ENCODE measurements at places on chromosomes 4 and X.

GRCh38 chr4:48944756-48945241, 38.2 kb upstream of the OCIAD2 start:
- DNase-seq = no peak

DNA sequence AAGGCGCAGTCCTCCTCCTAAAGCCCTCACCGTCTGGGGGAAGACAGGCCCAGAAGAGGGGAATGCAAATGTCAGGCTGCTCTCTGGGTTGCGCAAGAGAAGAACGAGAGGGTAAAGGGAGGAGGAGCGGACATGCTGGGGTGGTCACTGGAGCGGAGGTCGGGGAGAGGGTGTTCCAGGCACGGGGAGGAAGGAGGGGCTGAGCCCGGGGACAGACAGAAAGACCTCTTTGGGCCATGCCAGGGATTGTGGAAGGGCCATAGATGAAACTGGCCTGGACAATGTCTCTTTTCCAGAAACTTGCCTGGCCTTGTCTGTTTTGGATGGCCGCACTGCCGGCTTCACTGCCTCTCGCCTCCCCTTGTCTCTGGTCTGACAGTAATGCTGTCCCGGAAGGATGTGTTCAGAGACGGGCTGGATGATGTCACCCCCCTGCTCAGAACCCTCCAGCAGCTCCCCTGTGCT, 121.0 kb downstream of the SORCS2 start:
- DNase-seq = no peak

DNA sequence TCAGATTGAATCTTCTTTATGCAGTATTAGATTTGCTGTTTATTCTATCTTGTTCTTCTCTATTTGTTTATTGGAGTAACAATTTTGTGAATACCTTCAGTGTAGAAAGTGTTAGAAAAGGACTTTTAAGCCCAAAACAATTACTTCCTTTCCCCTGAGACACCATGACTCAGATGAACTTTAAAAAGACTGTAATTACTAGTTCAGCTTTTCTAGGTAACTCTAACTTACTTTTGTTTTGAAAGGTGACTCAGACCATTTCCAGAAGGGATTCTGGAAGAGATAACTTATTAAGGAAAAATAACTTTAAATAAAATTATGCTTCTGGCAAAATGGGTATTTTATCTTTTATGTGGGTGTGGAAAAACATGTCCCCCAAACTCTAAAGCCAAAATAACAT, 561.5 kb upstream of the PCDH10 start:
- DNase-seq = no peak

- no peak for DNase-seq
Observed at GRCh38 chr4:21864686-21865085, 83.9 kb downstream of the KCNIP4 start.

- DNase-seq = no peak
Observed at GRCh38 chr4:139977838-139978609, 176.0 kb downstream of the MAML3 start.

- DNase-seq = no peak
Observed at GRCh38 chr4:53480909-53481308, 103.5 kb downstream of the FIP1L1 start.

GRCh38 chr4:39025552-39026085, 6.6 kb downstream of the TMEM156 start:
- DNase-seq = no peak

DNA sequence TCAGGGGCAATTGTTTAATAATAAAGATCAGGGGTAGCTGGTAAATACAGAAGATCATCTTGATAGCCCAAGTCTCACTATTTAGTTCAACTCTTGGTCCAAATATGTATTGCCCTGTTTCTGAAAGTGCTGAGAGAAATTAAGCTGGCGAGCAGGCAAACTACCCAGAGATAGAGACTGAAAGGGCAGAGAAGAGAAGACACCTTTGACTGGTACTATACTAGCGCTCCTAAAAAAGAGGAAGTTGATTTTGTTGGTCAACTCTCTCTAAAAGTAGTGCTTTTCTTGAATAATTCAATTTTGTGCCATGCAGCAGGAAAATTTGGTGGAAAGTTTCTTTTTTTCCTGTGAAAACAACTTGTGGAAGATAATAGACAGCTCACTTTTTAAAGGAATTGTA, 64.0 kb downstream of the IGSF1 start:
- no peak for DNase-seq

GRCh38 chr4:185205697-185206342, 2.0 kb upstream of the CFAP97 start:
- DNase-seq = no peak

GRCh38 chr4:17511509-17511949, 361 bp downstream of the QDPR start:
- peak; percentile 17 for DNase-seq

DNA sequence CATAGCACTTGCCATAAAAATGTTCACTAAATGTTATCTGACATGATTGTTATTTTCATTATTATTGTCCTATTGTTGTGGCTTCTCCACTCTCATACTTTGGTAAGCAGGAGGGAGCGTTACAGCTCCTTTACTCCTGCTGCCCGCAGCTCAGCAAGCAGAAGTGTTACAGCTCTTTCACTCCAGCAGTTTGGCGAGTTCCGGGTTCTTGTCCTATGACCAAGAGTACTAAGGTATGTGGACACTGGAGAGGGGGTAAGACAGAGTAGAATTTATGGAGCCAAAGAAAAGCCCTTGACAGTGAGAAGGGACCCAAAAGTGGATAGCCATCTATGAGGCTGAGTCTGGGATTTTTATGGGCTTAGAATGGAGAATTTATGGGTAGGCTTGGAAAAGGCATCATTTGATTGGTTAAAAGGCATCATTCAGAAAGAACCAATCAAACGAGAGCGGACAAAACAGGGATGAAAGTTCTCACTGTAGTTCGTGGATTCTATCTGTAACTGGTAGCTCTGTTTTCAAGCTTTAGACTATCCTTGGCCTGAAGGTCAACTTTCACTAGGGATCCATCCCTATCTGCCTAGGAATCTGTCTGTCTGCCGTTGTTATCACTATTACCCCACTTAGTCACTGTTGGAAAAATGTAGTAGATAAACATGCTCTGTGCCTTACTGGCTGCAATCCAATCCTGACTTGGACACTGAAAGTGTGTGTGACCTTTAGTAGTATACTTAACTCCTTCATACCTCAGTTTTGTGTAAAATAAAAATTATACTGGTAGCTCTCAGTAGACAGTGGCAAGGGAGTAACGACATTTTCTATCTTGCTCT, 545.6 kb upstream of the LCORL start:
- DNase-seq = no peak

DNA sequence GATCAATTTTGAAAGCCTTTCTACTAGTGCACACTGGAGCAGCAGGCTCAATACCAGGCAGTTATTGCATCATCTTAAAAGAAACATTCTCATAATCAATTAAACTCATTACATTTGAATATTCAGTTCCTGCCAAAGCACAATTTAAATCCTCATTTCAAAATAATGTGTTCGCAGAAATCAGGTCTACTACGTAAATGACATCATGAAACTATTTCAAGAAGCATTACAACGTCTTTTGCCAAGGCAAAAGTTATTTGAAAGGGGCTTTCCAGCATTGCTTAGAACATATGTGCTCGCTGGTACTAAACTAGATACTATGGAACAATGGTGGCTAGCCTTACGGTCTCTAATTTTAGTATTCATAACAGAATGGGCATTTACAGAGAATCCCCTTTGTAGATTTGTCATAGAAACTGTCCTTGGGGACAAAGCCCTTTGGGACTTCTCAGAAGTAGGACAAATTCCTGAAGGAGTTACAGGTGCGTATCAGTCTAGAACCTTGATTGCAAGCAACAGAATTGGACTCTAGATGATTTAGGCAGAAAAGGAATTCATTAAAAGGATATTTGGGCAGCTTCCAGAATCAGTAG, 27.6 kb upstream of the HUWE1 start:
- no peak for DNase-seq

DNA sequence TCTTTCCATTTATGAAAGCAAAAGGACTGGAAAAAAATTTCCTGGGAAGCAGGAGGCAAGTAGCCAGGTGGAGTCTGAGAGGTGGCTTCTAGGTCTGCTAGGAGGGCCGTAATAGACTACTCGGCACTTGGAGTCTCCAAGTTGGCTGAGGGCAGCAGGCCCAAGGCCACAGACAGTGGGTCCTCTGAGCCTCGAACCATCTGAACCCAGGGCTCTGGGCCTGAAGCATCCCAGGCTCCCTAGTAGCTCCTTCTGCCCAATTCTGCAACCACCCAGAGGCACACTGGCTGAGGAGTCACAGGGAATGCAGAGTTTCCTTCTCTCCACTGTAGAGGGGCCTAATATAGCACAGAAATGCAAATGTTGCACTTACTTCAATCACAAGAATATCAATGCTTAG, 19.8 kb downstream of the TKTL1 start:
- no peak for DNase-seq

- no peak for DNase-seq
Observed at GRCh38 chrX:110082161-110082560, 79.2 kb downstream of the TMEM164 start.

DNA sequence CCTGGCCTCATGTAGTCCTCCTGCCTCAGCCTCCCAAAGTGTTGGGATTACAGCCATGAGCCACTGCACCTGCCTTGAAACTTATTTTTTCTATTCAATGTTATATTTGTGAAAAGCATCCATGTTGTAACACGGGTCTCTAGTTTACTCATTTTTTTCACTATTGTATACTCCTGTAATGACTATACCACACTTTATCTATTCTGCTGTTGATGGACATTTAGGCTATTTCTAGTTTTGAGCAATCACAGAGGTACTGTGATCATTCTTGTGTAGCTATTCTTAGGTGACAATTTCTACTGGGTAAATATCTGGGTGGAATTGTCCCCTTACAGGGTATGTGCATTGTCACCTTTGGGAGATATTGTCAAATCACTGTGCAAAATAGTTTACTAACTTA, 3.6 kb downstream of the DRP2 start:
- no peak for DNase-seq

Data from stimulated activated CD8-positive, alpha-beta memory T cell treated with anti-CD3 and anti-CD28 coated beads, Interleukin-12 subunit alpha, Interleukin-12 subunit beta, amount 100 ng/mL, for 1 hour (primary cell).